ENCODE measurements at places on chromosomes 6 and 20. TPM values are rescaled to one million over a fixed set of nuclear protein-coding genes. Genes with fewer than 3 reads are reported as not detected.

The EPHA7 gene
- 0.03 TPM for total RNA-seq

The RFX6 gene
- total RNA-seq, result not detected

The NKAIN2 gene
- not detected for total RNA-seq

The CSE1L gene
- 95.3 TPM for total RNA-seq

The DEFB118 gene
- total RNA-seq, result not detected

All from A549 treated with AZD2906 at 1 μM for 4 hours (cell line).